ENCODE measurements at places on chromosomes 2 and 18.

DNA sequence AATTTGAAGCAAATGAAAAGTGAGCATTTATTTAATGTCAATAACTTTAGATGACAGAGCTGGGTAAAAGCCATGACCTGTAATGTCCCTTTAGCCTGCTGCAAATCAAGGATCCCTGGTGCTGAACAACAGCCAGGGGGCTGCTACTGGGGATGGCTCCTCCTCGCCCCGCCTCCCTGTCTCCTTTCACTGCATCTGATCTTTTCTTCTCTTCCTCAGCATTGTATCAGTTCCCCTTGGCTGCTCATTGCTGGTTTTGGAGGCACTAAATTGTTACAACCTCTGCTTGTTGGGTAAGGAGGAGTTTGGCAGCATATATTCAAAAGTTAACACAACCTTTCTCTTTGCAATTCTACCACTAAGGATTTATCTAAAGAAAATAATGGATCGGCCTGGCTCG is 236.3 kb upstream of the ID2 start:
- DNase-seq = no peak

- no peak for DNase-seq
Observed at GRCh38 chr2:235139956-235140800, 188.4 kb downstream of the SH3BP4 start.

DNA sequence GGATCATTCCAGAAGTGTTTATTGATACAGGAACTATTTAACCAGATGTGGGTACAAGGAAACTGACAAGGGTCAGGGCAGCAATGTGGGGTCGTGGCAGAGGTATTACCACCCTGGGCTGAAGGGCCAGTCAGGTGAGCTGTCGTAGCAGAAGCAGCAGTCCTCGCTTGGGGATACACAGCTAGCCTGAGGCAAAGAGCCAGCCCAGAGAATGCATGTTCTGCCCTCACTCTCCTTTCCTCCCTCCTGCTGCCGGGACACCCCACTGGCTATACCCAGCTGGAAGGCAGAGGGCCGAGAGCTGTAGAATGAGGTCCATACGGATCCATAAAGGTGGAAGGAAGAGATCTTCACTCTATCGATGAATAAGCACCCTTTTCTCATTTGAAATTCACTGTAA is 32.2 kb upstream of the GBX2 start:
- no peak for DNase-seq

DNA sequence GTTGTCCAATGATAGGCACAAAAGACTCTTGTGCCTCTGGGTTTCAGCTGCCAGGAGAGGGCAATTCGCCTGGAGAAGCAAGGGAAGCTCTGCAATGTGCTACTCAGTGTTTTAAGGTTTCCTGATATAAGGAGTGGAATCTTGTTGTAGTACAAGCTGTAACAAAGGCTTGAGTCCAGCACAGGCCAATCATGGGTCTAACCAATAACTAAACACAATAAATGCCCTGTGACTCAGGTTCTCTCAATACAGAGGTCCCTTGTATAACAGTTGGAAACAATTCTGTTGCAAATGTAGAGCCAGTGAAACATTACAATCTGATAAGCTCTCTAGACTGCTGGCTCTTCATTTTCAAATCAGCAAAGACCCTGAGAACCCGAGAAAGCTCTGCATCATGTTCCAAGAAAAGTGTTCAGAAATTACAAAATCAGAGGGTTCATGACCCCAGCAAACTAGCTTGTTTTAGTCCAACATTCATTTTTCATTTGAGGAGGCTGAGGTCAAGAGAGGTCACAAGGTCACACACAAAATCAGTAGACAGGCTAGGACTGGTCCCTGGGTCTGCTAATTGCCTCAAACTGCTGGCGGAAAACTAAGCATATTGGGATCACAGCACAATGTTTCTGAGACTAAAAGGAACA is 59.0 kb upstream of the DNMT3A start:
- DNase-seq = no peak

- no peak for DNase-seq
Observed at GRCh38 chr2:80198042-80198441, 106.5 kb downstream of the LRRTM1 start.

DNA sequence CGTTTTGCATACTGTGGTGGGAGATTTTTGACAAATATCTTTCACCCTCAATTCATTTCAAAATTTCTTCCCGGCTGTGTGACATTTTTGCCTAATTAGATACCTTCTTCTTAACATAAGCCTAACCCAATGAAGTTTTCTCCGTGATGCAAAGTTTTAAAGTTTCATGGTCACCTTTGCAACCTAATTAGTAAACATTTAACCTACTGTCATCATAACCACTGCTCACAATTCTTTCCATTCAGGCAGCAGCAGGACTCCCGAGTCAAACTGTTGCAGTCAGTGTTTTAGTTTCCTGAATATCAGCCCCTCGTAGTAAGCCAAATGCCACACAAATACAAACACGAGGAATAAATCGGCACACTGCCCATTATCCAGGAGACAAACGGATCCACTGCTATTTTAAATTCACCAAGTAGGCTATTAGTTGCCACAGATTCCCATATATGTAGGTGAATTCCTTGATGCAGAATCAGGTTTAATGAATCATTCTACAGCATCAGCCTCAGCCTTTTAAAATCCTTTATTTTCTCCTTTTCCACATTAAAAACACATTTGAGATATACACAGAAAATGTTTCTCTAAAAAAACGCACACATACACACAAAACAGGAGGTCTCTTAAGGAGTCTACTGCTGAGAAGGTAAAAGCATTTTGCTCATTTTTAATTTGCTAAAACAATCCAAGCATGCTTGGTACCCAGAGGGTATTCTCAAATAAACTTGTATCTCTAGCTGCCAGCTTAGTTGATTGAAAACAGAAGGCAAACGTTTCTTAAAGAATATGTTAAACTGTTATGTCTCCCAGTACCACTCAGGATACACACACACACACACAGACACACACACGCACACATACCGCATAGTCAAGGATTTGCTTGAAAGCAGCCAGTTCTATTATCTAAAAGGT is 106.5 kb upstream of the KCTD1 start:
- no peak for DNase-seq

DNA sequence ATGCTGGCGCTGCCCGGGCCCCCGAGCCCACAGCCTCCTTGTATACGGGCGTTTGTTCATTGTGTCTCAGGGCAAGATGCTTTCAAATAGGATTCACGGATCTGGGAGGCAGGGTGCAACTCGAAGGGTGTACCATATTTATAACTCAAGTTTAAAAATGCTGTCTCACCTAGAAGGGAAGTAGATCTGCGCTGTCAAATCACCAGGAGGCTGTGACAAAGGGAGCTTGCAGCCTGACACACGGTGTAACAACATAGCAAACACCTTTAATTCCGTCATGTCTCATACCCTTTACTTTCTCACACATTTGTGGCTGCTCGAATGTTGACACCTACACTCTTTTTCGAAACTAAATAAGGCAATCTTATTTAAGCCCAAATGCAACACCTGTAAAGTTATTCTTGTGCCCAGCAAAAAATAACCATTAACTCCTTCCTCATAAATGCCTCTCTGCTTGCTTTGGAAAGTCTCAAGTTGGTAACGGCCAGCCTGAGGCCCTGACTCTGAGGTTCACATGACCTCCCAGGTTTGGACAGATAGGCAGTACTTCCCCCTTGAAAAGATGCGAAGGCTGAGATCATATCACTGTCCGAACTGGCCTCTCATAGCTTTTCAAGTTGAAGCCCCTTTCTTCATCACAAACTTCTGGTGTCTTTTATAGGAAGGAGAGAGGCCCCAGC is 11.6 kb downstream of the ZEB2 start:
- DNase-seq = no peak

GRCh38 chr2:183088061-183088460 is 9.5 kb downstream of the DUSP19 start:
- no peak for DNase-seq

DNA sequence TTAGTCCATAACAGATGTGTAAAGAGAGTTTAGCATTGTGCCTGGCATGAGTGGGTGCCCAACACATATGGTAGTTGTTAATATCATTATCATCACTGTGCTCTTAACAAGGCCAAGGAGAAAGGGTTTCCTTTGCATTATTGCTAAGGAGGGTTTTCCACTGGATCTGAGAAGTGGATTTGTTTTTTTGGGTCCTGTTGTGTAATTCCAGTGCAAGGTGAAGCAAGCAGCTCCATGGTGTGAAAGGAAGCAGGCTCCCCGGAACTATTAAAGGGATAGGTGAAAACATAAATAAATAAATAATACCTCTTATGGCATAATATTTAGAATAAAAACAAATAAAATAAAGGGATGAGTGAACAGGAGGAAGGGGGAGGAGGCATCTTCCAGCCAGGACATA is 65.3 kb downstream of the MTCL1 start:
- DNase-seq = no peak

GRCh38 chr2:22703286-22703920 is 681.6 kb upstream of the KLHL29 start:
- no peak for DNase-seq

DNA sequence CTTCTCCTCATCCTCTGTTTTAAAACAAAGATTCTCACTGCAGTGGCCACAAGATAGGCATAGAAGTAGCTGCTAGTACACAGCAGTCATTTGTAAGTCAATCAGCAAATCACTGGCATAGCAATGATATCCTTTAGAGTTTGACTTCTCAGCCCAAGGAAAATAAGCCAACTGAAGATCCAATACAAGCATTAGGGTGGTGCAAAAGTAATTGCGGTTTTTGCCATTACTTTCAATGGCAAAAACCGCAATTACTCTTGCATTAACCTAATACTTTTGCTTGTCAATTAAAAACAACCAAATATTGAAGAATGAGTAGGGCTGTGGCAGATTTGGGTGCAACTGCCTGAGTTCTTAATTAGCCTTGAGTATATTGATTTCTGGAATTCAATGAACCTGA is 2.8 kb downstream of the G6PC2 start:
- DNase-seq = no peak

DNA sequence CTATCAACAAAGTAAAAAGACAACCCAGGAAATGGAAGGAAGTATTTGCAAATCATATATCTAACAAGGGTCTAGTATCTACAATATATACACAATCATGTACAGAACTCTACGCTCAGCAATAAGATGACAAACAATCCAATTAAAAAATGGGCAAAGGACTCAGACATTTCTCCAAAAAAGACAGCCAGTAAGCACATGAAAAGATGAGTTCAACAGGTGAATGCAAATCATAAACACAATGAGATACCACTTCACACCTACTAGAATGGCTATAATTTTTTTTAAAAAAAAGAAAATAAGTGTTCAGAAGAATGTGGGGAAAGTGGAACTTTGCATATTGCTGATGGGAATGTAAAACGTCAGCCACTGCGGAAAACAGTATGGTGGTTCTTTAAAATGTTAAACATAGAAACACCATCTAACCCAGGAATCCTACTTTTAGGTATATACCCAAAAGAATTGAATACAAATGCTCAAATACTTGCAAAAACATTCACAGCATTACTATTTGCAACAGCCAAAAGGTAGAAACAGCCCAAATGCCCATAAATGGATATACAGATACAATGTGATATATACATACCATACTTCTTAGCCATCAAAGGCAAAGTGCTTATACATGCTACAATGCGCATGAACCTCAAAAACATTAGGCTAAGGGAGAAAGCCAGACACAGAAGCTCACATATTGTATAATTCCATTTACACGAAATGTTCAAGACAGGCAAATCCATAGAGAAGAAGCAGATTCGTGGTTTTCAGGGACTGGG is 121.2 kb downstream of the CABYR start:
- no peak for DNase-seq

DNA sequence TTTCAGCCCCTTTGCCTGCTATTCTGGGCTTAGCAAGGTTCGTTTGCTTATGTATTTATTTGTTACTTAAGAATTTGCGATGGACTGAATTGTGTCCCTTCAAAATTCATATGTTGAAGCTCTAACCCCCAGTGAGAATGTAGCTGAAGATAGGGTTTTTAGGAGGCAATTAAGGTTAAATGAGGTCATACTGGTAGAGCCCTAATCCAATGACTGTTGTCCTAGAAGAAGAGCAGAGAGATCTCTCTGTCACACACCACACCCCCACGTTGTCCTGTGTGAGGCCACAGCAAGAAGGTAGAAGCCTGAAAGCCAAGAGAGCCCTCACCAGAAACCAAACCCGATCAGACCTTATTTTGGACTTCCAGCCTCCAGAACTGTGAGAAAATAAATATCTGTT is 66.7 kb downstream of the KIAA1328 start:
- no peak for DNase-seq

- no peak for DNase-seq
Observed at GRCh38 chr2:134973241-134974138, 54.9 kb downstream of the CCNT2 start.

- no peak for DNase-seq
Observed at GRCh38 chr2:46539327-46540276, 60.2 kb downstream of the TMEM247 start.

GRCh38 chr2:239129147-239129920 is 271.5 kb downstream of the HDAC4 start:
- DNase-seq = no peak

- DNase-seq = no peak
Observed at GRCh38 chr2:58923869-58924268, 682.7 kb upstream of the FANCL start.

- DNase-seq = no peak
Observed at GRCh38 chr2:44975571-44976450, 33.4 kb downstream of the SIX2 start.

DNA sequence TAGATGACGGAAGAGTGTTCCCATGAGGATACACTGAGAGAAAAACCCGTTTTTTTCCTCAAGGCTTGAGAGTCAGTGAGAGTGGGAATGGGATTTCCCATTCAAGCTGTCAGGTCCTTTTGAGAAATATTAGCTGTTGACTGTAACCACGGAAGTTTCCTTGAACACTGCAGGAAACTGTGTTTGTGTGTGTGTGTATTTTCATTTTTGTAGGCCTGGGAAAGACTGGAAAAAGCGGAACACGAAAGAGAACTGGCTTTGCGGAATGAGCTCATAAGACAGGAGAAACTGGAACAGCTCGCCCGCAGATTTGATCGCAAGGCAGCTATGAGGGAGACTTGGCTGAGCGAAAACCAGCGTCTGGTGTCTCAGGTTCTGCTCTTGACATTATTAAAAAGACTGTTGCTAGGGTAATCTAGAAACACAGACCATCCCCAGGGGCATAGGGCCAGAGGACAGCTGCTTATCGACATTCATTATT is 98.8 kb upstream of the EML6 start:
- no peak for DNase-seq
